ENCODE measurements at places on chromosomes 6 and 20. TPM values are rescaled to one million over a fixed set of nuclear protein-coding genes. Genes with fewer than 3 reads are reported as not detected.

Gene ABHD12
- 110 TPM for total RNA-seq

Gene ANKRD66
- total RNA-seq = not detected

Gene OTOR
- total RNA-seq = not detected

Gene MLN
- total RNA-seq = not detected

Gene SLC22A16
- 0.95 TPM for total RNA-seq

Gene BANF2
- total RNA-seq = not detected

Gene INSM1
- total RNA-seq = 3.3 TPM
